ENCODE measurements at places on chromosomes 6 and 20.
A peak's percentile ranks its signal among the peaks of the same experiment; 100 is the strongest.

- no peak for DNase-seq
Observed at GRCh38 chr20:49183444-49183843, 4.7 kb downstream of the STAU1 start.

DNA sequence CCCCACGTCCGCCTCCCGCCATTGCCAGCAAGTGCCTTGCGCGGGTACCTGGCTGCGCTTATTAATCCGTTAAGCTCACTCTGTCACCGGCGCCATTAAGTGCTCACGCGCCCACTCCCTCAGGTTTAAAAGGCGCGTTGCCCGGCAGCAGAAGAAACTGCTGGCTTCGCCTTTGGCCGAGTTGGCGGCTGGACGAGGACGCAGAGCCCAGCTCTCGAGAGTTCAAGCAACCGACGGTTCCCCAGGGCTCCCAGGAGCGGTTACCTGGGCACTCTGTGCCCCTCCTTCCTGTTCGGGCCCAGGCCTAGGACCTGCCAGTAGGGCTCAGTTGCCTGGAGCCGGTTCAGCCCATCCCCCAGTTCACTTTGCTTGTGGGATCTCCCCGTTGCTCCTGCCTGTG is at the start of gene GGTLC1:
Gene GGTLC1, minus strand, starts transcription at position 219 of the 400 bp plus-strand sequence. CDS start 2,168 bp downstream, outside the sequence.
- DNase-seq, result no peak

DNA sequence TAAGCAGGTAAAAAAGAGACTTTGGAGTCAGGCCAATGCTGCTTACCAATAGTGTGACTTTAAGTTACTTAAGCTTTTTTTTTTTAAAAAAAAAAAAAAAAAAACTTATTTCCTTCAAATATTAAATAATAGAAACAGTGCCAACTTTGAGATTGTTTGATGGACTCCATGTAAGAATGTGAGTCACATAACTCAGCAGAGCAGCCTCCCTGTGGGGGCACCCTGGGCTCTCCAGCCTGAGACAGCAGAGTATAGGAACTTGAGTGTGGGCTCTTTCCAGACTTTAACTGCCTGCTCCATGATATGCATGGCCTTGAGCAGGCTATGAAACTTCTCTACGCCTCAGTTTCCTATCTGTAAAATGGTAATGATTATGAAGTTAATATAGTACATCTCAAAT is 113.3 kb upstream of the SAMD5 start:
- peak; percentile 2 for DNase-seq

DNA sequence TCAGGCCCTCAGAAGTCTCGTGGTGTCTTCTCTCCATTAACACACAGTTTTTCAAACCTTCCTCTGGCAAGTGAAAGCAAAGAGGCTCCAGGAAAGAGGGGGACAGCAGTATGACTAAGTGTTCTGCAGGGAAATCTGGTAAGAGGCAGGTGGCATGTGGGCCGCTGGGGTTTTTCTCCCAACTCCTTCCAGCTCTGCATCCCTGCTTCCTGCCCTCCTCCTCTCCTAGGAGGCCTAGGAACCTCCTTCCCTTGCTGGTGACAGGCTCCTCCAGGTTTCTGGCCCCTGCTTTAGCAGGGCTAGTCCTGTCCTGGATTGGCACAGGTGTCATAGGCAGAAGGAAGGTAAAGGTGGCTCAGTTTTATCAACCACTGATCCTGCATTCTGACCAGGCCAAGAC is 7.6 kb upstream of the ITCH start:
- DNase-seq, result no peak

- DNase-seq, result no peak
Observed at GRCh38 chr6:7776509-7776908, 50.6 kb downstream of the BMP6 start.

DNA sequence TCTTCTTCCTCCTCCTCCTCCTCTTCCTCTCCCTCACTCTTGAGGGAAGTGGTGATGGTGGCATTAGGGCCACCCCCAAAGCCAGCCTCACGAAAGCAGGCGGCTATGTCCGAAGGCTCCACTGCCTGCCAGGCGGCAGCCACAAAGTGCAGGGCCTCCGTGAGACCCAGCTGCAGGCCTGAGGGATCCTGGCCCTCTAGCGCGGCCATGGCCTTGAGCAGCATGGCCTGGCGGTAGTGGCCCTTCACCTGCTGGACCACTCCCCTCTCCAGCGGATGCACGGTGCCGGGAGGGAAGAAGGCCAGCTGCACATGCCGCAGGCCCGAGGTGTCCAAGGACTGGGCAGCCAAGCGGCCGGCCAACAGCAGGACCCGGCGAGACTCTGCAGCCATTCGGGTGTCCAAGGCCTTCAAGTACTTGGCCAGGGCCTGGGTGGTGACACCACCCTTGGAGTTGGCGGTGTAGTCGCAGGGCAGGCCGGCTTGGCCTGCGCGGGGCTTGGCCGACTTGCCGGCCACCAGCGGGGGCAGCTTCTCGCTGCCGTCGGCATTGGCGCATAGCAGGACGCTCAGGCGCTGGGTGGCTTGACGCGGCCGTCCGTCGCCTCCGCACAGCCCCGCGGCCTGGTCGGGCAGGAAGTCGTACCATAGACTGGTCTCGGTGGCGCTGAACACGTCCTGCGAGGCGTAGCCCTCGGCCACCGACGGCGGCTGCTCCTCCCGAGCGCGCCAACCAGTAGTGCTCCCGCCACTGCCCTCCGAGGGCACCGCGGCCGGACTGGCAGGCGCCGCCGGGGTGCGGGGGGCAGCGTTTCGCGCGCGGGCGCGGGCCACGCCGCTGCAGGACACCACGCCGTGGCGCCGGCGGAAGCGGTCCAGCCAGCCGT is 1.1 kb downstream of the CENPB start:
- peak; percentile 24 for DNase-seq

GRCh38 chr20:37395921-37396415 is 50.0 kb downstream of the SRC start:
- DNase-seq, result no peak

DNA sequence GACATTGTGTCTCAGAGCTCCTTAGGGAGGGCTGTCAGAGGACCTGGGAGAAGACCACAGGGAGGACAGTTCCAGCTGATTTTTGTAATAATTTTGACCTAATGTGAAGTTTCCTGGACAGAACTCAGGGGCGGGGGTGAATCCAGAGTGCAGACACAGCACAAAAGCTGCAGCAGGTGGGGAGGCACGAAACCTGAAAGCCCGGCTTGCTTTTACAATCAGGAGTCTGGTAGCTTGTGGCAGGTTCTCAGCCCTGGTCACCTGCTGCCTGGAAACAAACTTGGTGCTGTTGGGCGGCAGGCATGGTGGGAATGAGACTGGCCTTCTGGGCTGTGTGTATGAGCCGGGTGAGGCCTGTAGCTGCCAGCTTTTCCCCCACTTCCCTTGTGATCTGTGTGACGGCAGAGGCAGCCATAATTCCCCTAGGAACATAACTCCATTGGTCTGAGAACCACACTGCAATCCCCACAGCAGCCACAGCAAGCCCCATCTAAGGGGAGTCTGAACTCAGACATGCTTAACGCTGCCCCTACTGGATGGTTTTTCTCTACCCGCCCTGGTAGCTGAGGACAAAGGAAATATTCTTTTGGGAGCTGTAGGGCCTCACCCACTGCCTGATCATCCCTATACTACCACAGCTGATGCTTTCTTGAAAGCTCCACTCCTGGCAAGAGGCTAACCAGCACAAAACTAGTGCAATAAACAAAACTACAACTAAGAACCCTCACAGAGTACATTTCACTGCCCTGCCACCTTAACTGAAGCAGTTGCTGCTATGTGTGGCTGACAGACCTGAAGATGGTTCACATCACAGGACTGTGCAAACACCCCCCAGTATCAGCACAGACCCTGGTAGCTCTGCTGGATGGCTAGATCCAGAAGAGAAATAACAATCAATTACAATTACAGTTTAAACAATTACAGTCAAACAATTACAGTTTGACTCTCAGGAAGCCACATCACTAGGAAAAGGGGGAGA is 1055.1 kb upstream of the GJE1 start:
- DNase-seq, result no peak

- DNase-seq, result no peak
Observed at GRCh38 chr6:107999341-107999740, 41.3 kb upstream of the SEC63 start.

DNA sequence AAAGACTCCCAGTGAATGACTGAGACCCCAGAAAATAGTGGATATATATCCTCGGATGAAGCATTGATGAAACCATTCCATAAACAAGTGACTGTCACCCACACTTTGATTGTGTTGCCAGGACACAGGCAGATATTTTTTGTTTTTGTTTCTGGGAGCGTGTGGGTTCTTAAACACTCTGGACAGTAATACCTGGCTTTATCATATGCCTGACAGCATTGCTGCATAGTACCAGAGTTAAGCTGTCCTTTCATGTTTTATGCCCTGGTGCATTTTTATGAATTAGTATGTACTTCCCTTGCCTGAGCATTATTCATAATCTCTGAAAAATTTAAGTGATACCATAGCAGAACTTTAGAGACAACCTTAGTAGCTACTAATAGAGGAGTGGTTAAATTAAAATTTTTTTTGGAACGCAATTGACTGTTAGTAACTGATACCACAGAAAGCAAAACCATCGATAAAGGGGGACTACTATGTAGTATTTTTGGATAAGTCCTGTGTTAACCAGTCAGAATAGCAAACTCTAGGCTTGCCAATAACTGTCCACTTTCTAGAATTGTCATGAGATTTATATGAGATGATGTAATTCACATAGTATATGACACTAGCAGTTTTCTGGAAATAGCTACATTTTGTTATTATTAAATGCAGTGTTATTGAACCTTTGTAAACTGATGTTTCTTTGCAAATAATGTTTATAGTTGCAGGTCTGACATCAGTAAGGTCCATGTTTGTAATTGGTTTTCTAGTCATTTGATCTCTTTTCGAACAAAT is 30.4 kb downstream of the SENP6 start:
- DNase-seq, result no peak

DNA sequence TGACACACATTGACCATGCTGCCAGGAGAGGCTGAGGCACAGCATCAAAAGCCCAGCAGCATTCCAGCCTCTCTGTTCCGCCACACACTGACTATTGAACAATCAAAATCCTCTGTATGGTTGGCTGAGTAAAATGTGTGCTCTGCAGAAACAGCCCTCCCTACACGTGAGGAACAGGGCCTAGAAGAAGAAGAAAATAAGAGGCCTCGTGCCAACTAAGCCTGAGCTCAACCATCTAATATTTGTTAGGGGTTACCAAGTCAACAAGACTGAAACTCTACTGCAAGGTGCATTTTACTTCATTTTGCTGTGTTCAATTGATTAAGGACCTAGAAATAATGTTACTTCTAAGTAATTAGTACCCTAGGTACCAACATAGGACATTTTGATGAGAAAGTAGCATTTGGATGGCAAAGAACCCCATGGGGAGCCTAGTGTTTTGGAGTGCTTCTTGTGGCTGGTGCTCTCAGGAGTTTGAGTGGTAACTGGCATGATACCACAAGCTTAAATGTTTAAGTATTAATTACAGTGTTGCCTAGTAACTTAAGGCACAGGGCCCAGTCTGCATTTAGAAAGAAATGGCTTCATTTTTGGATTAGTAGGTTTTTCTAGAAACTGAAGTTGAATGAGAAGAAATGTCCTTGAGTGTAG is 146.6 kb upstream of the PLN start:
- no peak for DNase-seq

DNA sequence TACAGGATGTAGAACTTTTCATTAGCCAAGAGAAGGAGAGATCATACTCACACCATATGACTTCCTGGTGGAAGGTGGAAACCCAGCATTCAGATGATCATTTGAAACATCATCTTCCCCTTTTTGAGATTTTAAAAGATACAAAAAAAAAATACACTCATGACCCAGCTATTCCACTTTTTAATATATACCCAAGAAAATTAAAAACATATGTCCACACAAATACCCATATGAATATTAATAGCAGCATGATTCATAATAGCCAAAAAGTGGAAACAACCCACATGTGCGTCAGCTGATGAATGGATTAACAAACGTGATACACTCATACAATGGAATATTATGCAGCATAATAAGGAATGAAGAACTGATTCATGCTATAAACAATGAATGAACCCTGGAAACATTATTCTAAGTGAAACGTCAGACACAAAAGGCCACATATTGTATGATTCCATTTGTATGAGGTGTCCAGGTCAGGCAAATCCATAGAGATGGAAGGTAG is 130.0 kb upstream of the SGK1 start:
- peak; percentile 97 for DNase-seq

DNA sequence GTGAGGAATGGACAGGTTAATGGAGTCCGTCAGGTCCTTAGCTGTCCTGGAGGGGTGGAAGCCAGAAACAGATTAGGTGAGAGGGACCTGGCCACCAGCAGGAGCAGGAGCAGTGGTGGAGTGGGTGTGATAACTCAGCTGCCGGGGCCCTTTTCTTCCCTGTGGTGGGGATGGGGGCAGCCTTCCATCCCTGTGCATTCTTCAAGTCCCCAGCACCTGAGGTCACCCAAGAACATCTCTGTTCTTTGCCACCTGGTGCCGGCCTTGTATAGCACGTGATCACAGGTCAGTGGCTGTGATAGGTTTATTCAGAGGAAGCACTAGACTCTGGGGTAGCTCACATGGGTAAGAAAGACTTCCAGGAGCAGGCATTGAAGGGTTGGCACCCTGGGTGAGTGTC is 16.6 kb downstream of the ERGIC3 start:
- no peak for DNase-seq

- no peak for DNase-seq
Observed at GRCh38 chr6:91387290-91388059, 800.6 kb upstream of the MAP3K7 start.

GRCh38 chr20:41142245-41142644 is 4.9 kb downstream of the PLCG1 start:
- DNase-seq, result no peak

- no peak for DNase-seq
Observed at GRCh38 chr6:103769431-103769830, 1090.3 kb downstream of the HACE1 start.

- DNase-seq, result no peak
Observed at GRCh38 chr6:40355532-40355931, 231.6 kb downstream of the LRFN2 start.

DNA sequence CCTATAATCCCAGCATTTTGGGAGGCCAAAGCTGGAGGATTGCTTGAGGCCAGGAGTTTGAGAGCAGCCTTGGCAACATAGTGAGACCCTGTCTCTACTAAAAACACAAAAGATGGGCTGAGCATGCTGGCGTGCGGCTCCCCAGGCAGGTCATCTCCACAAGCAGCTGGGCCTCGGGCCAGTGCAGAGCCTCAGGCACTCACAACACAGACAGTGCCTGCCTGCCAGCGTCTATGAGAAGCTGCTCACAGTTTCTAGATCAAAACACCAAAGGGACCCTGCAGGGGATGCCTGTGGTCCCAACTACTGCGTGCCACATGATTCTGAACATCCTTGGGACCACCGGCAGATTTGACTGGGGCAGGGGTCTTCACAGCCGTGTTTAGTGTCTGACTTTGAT is 59.4 kb downstream of the GINS1 start:
- no peak for DNase-seq

DNA sequence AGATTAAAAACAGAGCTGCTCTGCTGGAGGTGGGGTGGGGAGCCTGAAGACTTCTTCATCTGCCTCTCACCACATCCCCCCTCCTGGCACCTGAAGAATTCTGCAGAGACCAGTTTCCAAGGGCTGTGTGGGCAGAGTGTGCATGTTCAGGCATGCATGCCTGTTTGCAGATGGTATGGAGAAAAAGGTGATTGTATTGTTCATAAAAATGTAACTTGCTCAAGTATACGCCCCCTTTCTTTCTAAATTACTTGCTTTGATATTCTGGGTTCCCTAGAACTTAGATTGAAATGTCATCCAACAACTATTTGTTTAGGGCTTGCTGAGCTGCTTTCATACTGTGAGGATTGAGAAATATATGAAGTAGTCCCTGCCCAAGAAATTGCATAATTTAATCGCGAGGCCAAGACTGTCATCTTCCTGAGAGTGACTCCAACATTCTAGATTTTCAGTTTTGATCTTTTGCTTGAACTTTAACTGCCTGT is 83.6 kb downstream of the LCA5 start:
- peak; percentile 53 for DNase-seq

GRCh38 chr6:3157131-3157933 is at the start of gene TUBB2A:
Gene TUBB2A, minus strand, starts transcription at chr6:3157544. Its CDS starts 81 bp downstream, at chr6:3157463.
- DNase-seq, result peak; percentile 81
